A549 treated with Hydrocortisone at 1 μM for 4 hours (cell line): ENCODE measurements at places on chromosomes 2 and 18. TPM values are rescaled to one million over a fixed set of nuclear protein-coding genes. Genes with fewer than 3 reads are reported as not detected.

Gene LHCGR
- not detected in 5 replicates for total RNA-seq

Gene AOX1
- 4.1 to 8.6 TPM (median 4.8 TPM) in 5 replicates for total RNA-seq

Gene DSC3
- total RNA-seq, result 1.1 to 2.1 TPM (median 1.3 TPM) in 5 replicates

Gene ICA1L
- total RNA-seq, result 1.2 to 2.3 TPM (median 1.8 TPM) in 5 replicates
